ENCODE measurements at places on chromosomes 11 and 22.

DNA sequence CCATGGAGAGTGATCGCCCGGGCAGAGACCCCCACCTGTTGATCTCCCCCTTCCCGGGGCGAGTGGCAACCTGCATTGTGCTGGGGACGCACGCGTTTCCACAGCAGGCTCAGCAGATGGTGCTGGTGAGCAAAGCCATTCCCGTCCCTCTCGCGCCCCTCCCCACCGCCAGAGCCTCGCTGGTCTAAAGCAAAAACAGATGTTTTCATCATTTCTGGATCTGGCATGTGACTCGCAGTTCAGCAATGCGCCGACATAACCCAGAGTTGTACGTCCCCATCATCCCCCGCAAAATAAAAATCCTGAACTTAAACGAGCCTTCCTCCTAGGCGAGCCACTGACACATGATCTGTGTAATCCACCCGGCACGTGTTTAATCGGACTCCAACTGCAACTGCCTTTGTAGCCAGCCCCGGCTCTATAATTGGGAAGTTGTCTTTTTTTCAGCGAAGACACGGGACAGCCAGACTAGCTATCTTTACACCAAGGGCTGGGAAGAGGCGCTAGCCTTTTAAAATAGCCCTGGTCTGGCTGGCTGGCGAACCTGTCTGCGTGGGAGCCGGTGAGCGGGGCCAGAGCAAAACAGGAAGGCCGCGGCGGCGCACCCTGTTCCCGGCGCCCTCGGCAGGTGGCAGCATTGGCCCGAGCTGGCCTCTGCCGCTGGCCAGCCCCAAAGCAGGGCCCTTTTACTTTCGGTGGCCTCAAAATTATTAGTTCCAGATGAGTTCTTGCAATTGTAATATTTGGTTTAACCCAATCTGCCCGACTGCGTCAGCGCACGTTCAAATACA, 203.0 kb upstream of the SORL1-AS1 start:
- peak; percentile 93 for DNase-seq

DNA sequence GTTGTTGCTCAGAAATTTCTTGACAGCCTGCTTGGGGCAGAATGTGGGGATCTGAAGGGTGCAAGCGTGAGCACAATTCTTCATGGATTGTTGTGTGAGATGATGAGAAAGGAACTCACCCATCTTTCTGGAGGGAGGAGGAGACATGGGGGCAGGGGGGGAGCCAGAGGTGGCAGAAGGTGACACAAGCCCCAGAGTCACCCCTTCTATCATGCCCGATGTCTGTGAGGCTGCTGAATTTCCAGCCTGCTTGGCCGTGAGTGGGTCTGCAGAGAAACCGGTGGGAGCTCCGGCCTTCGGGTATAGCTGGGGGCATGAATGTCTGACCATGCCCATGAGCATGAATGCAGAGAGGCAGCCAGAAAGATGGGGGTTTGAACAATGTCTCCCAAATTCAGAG, 870.7 kb downstream of the TBC1D22A start:
- no peak for DNase-seq

DNA sequence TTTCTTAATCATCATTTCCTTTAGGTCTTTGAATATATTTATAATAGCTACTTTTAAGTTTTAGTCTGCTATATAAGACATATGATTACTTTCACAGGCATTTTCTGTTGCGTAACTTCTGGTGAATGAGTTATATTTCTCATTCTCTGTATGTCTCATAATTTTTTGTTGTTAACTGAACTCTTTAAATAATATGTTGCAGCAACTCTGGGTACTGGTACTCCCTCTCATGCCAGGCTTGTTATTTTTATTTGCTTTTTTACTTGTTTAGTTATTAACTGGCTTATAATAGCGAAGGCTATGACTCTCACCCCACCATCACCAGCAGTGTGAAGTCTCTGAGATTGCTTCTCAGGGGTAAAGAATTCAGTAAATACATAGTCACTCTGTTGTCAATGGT, 524.2 kb upstream of the CHORDC1 start:
- DNase-seq: no peak

- no peak for DNase-seq
Measured at GRCh38 chr11:80365076-80365725, 924.4 kb upstream of the TENM4 start.

- DNase-seq: no peak
Measured at GRCh38 chr11:84558085-84558905, 1068.8 kb downstream of the DLG2 start.

DNA sequence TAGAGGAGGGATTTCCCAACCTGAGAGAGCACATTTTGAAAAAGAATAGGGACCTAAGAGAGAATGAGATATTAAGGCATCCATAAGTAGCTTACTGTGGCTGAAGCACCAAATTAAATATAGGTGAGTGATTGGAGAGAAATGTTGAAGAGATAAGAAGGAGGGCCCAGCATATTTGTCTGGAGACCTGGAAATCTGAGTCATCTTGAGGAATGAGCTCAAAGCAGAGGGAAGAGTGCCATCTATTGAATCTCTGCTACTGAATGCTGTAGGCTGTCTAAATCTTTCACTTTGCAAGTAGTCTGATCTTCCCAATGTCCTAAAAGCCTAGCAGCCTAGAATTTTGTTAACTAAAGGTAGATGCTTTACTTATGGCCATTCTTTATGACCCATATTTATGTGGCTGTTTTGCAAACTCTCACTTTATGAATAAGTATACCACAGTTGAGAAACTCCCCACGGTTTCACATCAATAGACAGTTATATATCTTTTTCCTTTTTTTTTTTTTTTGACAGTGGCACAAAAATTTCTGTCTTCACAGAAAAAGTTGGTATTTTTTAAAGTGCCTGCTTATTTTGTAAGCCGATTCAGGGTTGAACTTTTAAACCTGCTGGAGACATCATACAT, 2093.5 kb downstream of the LRRC4C start:
- DNase-seq: no peak

GRCh38 chr22:20590477-20591294, 83.3 kb downstream of the MED15 start:
- DNase-seq: no peak

DNA sequence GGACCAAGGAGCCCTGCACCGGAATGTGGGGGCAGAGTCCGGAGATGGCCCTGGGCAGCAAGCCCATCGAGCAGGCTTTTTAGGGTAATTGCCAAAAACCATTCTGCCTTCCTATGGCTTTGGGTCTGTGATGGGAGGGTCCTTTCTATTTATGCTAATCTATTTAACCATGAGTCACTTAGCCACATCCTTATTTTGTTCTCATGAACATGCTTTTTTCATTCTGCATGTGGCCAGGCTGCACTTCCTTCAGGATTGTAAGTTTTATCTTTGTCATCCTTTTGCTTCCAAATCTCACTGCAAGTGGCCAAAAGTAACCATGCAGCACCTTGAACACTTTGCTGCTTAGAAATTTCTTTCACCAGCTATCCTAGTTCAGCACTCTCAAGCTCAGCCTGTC, 88.3 kb downstream of the EFCAB6 start:
- no peak for DNase-seq

DNA sequence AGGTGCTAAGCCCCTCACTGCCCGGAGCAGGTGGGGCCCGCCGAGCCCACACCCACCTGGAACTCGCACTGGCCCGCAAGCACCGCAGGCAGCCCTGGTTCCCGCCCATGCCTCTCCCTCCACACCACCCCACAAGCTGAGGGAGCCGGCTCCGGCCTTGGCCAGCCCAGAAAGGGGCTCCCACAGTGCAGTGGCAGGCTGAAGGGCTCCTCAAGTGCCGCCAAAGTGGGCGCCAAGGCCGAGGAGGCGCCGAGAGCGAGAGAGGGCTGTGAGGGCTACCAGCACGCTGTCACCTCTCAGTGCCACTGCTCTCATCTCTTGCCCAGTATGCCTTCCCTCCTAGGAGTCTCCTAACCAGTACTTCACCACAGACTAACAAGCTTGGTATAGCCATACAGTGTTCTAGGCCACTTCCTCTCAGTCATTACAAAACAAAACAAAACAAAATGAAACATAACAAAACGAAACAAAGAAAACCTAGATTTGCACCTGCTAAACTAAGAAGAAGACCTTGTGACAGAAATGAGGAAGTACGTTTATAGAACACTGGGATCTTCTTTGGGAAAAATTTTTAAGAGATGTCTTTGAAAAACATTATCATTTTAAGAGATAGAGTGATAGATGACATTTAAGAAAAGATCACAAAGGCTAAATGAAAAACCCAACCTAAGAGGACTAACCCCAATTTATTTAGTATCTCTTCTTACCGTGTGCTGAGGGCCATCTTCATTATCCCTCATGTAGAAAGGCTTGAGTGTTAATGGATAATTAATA, 47.7 kb upstream of the GAB2 start:
- DNase-seq: no peak

- DNase-seq: no peak
Measured at GRCh38 chr11:116162086-116162885, 610.5 kb downstream of the BUD13 start.

DNA sequence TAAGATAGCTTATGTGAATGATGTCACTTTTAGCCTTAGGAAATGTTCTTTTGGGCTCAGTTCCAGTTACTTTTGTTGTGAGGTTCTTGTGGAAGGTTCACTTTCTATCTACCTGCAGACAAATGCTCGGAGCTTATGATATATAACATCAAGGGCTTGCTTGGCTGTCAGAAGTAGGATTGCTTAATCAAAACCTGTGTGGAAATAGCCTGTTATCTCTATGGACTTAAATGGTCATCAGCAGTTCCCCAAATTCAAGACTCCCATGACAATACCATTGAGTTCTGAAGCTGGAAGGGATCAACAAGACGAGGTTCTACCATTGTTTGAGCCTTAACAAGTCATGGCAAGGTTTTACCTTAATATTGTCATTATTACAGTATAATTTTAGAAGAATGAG, 43.8 kb downstream of the FLI1 start:
- no peak for DNase-seq

GRCh38 chr11:60852117-60852981, 3.4 kb downstream of the PTGDR2 start:
- DNase-seq: no peak

- no peak for DNase-seq
Measured at GRCh38 chr11:65309006-65309405, 5.7 kb upstream of the CDC42EP2 start.

- no peak for DNase-seq
Measured at GRCh38 chr22:37967147-37967546, 13.6 kb downstream of the POLR2F start.

DNA sequence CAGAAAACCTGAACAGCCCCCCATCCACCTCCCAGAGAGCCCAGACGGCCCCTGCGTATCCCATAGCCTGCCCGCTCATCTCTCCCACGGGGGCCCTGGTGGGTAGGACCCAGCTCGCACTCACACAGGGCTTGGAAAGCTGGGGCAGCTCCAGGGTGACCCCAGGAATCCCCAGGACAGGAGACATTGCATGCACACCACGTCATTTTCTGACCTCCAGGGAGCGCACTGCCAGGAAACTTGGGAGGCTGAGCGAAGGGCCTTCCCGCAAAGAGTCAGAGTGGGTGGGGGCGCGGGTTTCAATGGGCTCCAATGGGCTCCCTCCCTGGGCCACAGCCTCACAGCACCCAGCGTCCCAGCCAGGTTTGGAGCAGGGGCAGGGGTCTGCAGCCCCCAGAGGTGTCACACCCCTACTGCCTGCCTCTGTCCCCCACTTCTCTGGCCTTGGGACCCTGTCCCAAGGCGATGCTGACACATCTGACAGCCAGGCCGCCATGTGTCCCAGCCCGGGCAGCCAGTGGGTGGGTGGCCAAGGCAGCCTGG, 8.2 kb upstream of the SYT8 start:
- DNase-seq: no peak

DNA sequence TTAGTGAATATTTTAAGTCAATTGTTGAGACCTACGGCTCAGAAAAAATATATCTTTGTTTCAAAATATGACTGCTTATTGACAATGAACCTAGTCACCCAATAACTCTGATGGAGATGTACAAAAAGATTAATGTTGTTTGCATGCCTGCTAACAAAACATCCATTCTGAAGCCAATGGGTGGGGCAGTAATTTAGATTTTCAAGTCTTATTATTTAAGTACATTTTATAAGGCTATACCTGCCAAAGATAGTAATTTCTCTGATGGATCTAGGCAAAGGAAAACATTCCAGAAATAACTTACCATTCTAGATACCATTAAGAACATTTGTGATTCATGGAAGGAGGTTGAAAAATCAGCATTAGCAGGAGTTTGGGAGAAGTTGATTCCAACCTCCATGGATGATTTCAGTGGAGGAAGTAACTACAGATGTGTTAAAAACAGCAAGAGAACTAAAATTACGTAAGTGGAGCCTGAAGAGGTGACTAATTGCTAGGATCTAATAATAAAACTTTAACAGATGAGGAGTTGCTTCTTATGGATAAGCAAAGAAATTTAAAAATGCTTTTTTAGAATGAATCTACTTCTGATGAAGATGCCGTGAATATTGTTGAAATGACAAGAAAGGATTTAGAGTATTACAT, 26.4 kb upstream of the OR8D2 start:
- DNase-seq: no peak

- DNase-seq: peak; percentile 15
Measured at GRCh38 chr11:84022201-84022600, 736.0 kb upstream of the CCDC90B start.

GRCh38 chr22:33461698-33462434, 403.7 kb upstream of the SYN3 start:
- DNase-seq: no peak

DNA sequence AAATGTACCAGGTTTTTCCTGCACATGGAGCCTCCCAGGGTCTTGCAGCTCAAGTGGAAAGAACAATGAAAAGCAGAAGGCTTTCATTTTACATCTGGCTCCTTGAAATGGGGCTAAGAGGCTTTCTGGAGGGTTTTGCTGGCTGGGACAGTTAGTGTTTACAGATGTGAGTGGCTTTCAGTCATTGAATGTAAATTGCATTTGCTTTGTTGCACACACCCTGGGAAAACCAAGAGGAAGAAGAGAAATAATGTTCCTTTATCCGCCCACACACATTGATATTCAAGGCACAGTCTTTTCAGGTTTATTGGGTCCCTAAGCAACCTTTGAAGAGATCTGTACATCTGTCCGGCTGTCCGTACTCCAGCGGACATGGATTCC, 144.5 kb downstream of the SPON1 start:
- DNase-seq: no peak

DNA sequence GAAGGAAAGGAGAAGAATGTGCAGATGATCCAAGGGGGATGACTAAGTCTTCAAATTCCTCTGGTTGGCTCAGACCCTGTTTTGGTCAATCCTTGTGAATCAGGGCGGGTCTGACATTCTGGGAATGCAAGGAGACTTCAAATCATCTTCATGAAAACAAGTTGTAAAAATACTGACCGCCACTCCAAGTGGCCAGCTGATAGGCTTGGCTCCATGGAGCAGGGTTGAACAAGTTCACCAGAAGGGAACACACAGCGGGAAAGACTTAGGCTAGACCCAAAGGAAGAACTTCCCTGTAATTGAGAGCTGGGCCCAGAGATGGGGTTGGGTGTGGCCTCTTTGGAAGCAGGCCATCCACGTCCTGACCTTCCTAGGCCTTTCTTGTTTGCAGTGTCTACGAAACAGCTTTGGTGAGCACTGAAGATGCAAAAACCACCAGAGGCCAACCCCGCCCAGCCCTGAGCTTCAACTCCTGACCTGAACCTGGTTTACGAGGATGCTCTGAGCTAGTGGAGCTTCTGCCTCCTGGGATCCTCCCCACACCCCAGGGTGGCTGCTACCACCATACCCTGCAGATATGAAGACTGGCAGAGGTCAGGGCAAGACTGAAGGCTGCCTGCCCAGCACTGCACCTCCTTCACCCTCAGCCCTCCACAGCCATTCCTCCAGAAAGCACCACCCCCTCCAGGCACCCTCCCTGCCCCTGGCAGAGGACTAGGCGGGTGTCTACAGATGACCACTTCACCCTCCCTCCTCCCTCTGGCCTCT, 26.1 kb downstream of the GDPD5 start:
- no peak for DNase-seq
